ENCODE measurements at places on chromosomes 16 and 17.

GRCh38 chr17:5592382-5592781, 8.1 kb upstream of the NLRP1 start:
- DNase-seq: peak; percentile 57

DNA sequence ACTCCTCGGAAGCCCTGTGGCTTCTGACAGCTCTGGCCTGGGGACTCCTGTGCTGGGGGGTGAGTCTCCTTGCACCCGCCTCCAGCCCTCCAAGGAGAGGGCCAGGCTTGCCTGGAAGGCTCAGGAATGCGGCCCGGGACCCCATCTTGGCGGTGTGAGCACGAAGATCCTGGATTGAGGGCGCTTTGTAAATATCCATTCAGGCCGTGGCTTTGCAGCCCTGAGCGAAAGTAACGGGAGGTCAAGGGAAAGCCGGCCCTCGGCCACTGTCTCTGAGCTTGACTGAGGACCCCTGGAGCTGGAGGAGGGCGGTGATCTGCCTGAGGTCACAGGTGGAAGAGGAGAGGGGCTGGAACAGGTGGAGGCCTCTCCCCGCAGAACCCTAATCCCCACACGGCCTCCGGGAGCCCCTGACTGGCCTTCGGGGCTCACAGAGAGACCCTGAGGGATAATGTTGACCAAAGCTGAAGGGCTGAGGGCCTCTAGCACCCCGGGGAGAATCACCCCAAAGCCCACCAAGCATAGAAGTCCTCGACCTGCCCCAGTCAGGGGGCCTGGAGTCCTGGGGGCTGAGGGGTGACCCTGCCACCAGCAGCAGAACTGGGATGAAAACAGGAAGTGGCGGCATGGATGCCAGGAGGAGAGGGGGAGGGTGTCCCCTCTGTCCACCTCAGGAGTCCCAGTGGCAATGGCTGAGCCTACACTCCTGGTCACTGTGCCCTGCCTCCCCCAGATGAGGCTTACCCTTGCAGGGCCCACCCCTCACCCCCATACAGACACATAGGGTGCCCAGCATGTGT, 8.3 kb upstream of the RASD1 start:
- DNase-seq: no peak

GRCh38 chr17:77771587-77771986, 186.9 kb upstream of the TNRC6C start:
- no peak for DNase-seq

DNA sequence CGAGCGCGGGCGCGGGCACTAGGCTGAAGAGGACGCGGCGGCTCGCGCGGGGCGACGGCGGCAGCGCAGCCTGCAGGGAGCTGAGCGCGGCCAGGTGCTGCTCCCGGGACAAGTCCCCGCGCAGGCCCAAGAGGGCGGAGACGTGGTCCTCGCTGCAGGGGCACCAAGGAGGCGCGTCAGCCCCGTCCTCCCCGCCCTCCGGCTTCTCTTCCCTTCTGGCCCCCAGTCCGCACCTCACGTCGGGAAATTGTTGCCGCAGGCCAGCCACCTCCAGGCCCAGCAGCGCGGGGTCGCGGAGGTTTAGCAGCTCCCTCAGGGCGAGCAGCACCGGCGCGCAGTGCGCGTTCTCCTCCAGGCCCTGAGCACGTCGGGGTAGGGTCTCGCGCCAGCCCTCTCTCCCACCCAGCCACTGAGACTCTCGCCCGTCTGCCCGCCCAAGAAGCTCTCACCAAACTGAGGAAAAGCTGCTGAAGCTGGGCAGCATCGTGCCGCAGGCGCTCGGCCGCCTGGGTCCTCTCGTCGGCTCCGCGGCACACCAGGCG, 761 bp upstream of the MATCAP1 start:
- DNase-seq: no peak

DNA sequence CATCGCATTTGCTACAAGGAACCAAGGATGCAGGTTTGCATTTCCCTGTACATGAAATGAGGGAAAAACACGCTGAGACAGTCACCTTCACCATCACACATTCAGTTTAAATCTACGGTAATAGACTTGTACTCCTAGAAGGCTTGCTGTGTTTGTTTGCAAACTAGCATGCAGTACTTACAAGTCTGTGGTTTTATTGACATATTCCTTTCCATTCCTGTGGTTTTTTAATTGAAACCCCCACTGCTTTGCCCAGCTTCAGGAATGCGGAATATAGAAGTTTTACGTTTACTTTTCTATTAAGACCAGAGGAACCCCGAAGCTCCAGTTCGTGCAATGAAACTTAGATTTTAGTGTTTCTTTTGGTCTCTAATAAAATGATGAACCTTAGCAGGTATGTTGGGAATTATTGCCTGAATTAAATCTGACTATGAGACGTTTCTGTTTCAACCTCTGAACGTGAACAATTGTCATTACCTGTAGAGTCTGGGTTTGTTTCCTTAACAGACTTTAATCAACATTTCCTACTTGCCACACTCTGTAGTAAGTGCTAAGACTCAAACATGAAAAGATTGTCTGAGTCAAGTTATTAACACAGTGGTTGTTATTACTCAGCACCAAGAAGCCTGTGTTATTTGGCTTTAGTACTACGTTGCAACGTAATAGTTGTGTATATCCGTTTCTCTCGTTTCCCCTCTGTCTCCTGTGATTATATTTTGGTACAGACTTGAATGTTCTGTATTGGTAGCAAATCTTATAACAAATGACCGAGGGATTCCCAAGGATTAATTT, 793.3 kb upstream of the GOT2 start:
- peak; percentile 48 for DNase-seq
